NCI-H187 (cell line): ENCODE measurements at places on chromosomes 3 and 15.

- DNase-seq: no peak
Observed at GRCh38 chr3:190517687-190518086, 3.8 kb downstream of the IL1RAP start.

DNA sequence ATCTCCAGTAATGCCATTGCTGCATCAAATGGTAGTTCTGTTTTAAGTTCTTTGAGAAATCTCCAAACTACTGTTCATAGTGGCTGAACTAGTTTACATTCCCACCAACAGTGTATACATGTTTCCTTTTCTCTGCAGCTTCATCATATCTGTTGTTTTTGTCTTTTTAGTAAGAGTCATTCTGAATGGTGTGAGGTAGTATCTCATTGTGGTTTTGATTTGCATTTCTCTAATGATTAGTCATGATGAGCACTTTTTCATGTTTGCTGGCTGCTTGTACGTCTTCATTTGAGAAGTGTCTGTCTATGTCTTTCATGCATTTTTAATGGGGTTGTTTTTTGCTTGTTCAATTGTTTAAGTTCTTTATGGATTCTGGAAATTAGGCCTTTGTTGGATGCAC is 10.2 kb upstream of the GCSAM start:
- DNase-seq: no peak

- DNase-seq: no peak
Observed at GRCh38 chr3:141851411-141851810, 25.0 kb upstream of the ATP1B3 start.

DNA sequence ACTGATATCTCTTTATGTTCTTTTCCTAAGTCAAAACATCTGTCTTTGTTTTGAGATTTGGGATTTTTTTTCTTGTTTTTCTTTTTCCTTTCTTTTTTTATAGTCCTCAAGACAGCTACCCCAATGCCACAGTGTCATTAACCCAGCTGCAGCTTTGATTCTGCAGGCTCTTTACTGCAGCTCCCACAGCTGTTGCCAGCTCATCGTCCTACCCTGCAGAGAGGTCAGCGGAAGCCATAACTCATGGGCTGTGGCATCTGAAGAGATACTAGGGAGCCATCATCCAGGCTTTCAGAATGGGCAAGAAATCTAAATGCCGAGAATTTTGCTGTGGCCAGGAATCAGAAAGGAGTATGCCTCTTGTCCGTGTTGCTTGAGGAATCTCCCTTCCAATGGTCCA is 44.3 kb upstream of the SLC24A5 start:
- no peak for DNase-seq

DNA sequence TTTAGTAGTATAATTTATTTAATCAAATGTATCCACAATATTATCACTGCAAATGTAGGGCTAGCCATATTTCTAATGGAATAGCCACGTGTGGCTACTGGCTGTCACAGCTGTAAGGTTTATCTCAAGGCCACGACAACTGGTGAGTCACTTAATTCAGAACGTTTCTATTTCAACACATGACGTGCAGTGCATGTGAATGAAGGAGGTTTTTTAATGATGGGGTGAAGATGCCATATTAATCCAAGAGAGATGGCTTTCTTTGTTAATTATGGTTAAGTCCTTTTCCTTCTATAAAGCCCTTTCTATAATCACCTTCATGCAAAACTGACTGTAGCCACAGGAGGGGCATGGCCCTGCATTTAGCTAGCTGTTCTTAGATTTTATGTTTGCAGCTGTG is 212.0 kb downstream of the FEZF2 start:
- no peak for DNase-seq

DNA sequence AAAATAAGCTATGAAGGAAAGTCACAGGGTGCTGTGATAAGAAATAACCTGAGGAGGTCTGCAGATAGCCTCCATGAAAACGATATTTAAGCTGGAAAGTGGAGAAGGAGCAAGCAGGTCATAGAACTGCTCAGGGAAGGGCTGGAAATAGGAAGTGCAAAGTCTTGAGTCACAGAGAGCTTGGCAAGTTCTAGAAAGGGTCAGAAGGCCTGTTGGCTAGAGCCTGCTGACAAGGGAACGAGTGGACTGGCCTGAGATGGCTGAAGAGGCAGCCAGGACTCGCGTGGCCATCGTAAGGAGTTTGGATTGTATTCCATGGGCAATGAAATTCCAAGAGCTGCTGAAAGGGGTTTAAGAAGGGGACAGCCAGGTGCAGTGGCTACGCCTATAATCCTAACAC is 64.7 kb upstream of the IL12A start:
- DNase-seq: no peak

GRCh38 chr15:85171736-85172135 is 190.1 kb downstream of the PDE8A start:
- DNase-seq: no peak

- no peak for DNase-seq
Observed at GRCh38 chr15:45657254-45657653, 22.4 kb downstream of the SQOR start.

DNA sequence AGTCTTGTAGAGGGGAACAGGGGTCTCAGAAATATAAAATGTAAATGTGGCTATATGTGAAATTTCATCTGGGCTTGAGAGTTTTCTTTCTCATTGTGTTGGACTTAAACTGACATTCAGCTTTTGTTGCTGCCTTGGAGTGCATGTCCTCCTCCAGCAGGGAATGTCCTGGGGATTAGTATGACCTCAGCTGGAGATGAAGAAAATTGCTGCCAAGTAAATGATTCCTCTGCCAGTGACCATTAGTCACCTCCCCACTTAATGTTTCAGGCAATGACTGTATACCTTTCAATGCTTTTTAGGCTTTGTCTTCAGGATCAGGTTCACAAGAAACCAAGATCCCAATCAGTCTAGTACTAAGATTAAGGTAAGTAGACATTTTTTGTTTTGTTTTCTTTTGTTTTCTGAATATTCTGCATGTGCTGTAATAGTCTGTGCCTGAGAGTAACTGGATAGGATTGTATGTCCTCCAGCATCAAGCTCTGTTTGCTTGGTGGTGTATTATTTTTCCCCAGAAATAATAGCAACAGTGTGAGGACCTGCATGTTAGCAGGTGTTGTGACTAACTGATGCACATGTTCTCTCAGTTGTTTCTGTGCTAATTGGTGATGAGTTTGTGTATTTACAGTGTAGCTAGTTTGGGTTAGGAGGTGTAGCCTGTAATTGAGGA is 18.1 kb upstream of the SLC22A13 start:
- DNase-seq: no peak

GRCh38 chr3:127915115-127915936 is at the start of gene KBTBD12:
Gene KBTBD12 (plus strand): TSS chr3:127915232. CDS start chr3:127923062, 7,830 bp downstream.
- DNase-seq: no peak

DNA sequence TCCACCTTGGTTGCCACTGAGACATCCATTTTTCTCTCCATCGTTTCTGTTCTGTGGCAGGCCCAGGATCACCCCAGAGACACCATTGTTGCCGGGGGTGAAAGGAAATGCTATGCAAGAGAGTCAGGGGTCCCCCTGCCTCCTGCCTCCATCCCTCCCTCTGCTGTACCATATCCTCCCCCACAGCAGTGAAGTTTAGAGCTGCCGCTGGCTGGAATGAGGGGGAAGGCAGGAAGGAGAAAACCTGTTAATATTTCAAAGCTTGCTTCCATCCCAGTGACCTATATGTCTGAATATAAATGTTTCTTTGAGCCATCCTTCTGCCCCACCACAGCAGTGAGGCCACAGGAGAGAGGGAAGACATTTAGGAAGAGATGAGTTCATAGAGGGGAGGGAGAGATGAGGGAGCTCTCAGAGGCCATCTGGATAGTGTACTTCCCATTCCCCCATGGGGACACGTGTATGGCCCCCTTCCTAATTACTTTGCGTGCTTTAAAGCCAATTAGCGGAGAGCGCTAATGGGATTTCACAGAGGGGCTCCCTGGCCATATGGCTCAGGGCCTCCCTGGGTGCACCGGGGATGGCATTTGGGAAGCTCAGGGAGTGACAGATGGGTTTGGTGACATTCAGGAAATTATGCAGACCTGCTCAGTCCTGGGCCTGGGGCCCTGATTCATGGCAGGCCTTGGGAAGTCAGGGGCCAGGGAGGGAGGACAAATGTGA is 40.4 kb upstream of the CHRNB4 start:
- no peak for DNase-seq

GRCh38 chr3:18284716-18285115 is 140.4 kb downstream of the SATB1 start:
- DNase-seq: no peak

DNA sequence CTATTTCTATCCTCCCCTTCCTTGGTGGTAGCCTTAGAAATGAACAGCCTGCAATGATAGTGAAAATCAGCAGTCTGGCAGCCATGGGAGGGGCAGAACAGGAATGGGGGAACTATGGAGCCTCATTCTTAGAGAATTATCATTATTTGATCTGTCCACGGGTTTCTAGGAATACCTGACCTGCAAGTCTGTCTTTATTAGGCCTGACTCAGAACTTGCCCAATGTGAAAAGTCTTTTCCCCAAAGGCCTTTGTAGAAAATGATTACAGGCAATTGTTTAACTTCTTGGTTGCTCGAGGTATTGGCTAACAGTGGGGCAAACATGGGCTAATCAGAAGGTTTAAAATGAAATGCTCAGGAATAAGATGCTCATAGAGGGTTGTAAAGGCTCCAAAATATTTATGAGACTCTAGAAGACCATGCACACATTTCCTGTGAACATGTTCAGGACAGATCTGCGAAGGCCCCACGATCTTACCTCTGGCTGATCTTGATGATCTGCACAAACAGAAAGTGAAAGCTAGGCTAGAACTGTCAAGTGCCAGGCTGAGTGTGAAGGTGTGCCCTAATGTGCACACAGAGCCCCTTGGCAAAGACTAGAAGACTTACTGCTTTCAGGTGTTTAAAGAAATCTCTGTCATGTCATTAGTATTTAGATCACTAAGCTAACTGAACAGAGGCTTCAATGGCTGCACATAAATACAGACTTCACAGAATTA is 39.6 kb upstream of the LAMP3 start:
- DNase-seq: no peak

GRCh38 chr3:197749315-197749600 is 425 bp upstream of the FYTTD1 start:
- peak; percentile 75 for DNase-seq

DNA sequence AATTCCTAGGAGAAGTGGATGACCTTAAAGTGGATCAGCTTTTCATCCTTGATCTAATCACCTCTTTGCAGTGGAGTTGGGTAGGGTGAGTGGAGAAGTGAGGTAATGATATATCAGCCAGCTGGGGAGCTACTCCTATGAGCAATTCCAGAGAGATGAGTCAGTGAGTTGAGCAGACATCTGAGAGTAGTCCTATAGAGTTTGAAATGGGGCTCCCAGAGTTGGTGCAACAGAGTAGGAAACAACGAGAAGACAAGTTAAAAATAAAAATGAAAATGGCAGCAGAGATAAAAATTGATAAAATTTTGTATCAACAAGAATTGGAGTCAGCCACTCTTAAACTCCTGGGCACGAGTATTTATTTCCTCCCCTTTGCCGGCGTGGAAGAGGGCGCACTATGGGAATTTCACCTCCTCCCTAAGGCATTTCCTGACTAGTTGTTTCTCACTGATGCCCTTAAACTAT is 150.8 kb upstream of the DPH6 start:
- no peak for DNase-seq

DNA sequence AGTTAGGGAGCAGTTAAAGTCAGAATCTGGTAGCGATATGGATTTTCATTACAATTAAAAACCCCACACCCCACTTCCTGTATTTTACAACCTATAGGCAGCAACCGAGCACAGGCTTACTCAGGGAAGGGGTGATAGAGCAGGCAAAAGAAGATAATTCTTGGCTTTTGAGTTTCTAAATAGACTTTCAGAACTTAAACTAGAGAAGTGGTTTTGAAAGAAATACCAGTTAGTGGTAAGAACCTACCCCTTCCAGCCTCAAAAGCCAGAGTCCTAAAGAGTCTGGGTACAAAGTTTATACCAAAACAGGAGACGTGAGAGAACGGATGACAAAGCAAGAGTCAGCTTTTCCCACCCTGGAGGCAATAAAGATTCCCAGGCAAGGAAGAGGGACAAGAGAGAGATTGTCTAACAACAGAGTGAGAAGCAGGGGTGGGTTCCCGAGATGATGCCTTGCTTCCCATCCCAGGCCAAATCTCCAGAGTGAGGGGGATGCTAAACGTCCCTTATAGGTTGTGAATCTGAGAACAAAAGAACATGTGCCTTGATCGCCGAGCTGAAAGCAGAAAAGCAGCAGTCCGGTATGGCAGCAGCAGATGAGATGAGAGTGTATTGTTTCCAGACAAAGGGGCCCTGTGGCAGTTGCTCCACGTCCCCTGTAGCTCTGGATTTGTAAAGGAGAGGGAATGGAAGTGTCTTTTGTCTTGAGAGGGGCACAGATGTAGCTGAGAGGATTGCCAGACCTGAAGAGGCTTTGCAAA is 36.8 kb downstream of the KLHL6 start:
- DNase-seq: no peak

GRCh38 chr3:12947504-12948369 is 106.4 kb upstream of the RPL32 start:
- DNase-seq: no peak

GRCh38 chr15:74374648-74375302 is 7.3 kb upstream of the CYP11A1 start:
- no peak for DNase-seq

DNA sequence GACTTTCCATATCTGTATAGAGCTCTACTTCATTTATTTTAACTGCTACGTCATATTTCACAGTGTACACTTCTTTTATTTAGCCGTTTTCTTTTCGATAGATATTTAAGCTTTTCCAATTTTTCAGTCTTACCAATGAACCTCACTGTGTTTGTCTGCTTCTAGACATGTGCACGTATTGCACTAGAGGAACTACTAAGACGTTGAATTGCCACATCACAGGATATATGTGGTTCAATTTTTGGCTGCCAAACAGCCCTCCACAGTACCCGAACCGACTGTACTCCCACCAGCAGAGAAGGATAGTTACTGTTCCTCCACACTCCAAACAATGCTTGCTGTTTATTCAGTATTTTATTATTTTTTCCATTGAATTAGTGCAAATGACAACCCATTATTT is 2.0 kb downstream of the NR1I2 start:
- DNase-seq: no peak

DNA sequence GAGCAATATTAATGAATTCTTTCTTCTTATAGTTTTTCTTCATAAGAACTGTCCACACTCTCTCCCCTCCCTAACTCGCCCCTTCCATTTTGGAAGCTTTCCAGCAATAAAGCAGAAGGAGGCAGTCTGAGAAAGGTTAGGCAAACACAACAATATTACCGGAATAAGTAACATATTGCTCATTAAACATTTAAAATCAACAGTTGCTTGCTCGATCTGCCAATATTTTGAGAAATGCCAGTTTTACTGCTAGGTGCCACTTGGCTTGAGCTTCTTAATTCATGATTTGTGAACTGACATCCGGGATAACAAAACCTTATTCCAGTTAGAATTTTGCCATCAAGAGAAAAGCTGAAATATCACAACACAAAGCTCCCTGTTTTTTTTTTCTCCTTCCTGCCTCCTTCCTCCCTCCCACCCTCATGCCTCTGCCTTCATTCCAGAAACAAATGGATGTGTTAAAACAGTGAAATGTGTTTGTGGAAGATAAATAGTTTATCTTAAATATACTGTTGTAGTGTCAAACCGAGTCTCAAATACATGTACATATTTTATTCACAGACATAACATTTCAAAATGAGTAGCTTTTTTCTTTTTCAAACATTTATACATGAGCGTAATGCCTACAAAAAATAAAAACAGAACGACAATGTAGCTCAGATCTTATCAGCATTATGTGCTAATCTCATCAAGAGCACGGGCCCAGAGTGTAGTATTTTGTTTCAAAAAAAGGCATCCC is 253.7 kb downstream of the GAP43 start:
- no peak for DNase-seq
